Caki2 (cell line): ENCODE measurements at places on chromosomes 1 and 21.

DNA sequence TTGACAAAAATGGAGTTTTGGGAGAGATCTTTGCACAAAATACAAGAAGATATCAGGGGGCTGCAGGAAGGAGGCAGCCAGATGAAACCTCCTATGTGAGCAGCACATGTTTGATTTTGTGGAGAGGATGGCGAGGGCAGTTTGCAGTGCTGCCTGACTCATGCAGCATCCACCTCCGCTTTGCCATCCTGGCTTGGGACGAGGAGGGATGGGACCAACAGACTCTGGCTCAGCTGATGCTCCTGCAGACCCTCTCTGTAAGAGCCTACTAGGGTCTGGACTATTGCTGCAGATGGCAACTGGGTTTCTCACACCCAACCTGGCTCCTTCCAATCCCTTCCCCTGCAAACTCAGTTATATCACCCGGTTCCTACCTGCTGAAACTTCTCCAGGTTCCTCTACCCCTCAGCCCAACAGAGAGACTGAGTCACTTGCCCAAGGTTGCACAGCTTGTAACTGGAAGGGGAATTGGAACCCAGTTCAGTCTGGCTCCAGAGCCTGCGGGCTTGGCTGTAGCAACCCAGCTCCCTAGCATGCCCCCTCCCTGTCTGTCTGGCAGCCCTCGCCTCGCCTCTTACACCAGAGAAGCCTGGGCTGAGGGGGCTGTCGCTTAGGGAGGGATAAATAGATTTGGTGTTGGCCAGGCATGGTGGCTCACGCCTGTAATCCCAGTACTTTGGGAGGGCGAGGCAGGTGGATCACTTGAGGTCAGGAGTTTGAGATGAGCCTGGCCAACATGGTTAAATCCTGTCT is 205.8 kb downstream of the PTPRU start:
- no peak for DNase-seq

GRCh38 chr1:154794608-154795007 is 75.5 kb downstream of the KCNN3 start:
- DNase-seq: no peak

DNA sequence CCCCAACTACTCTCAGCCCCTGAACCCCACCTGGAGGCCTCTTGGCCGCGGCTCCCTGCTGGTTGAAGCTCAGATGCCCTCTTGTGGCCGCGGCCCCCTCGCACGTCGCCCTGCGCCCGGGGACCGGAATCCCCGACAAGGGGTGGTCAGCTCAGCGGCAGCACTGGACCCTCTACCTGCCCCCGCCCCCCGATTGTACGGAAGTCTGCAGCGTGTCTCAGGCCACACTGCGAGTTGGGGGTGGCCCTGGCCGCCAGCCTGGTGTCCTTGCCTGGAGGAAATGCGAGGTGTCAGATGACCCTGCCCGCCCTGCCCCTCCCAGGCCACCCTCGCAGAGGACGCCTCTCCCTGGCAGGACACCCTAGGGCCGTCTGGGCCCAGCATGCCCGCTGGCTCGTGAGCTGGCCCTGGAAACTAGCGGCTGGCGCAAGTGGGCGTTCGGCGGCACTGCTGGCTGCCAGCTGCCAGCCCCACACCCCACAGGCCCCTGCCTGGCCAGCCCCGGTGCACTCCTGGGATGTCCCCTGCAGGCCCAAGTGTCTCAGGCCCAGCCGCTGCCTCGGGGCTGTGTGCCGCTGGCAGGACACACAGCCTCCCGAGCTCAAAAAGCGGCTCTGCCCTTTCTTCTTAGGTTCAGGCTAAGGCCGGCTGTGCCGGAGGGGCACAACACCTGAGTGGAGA is 60.8 kb downstream of the EDN2 start:
- DNase-seq: no peak

- DNase-seq: no peak
These were observed at the start of gene HTR1D for GRCh38 chr1:23217421-23218115. TSS of gene HTR1D (minus strand) at chr1:23217502. CDS start at chr1:23194219, 23,283 bp downstream.

DNA sequence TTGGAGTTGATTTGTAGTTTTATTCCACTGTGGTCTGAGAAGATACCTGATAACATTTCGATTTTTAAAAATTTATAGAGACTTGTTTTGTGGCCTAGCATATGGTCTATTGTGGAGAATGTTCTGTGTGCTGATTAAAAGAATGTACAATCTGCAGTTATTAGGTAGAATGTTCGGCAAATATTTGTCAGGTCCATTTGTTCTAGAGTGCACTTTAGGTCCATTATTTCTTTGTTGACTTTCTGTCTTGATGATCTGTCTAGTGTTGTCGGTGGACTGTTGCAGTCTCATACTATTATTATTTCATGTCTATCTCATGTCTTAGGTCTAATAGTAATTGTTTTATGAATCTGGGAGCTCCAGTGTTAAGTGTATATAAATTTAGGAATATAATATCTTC is 116.8 kb downstream of the NME7 start:
- DNase-seq: no peak

DNA sequence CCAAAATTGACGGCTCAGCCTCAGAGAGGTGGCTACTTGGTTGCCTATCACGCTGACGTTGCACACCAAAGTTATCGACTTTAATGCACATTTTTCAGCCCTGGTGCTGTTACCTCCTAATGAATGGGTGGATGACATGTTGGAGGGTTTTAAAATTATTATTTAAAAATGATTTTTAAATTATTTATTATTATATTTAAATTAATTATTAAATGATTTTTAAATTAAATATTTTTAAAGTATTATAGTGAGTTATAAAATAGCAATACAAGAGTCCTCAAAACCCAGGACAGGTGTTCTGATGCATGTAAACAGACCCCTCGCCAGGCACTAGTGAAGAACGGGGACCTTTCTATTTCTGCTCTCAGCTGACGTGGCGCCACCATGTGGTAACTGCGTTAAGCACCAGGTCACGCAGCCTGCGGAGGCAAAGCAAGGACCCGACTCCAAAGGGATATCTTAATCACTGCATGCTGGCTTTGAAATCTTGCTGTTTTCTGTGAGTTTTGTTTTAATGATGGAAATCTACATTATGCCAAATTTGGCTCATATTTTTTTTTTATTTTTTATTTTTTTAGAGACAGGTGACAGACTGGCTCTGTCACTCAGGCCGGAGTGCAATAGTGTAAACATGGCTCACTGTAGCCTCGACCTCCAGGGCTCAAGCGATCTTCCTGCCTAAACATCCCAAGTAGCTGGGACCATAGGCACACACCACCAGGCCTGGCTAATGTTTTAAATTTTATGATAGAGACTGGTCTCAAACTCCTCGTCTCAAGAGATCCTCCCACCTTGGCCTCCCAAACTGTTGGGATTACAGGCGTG is 22.6 kb downstream of the CASP9 start:
- DNase-seq: no peak
